Activated naive CD8-positive, alpha-beta T cell treated with anti-CD3 and anti-CD28 coated beads for 36 hours (primary cell): ENCODE measurements at places on chromosomes 5 and 9. TPM values are rescaled to one million over a fixed set of nuclear protein-coding genes. Genes with fewer than 3 reads are reported as not detected.

The TIMD4 gene
- total RNA-seq, result 1.3 TPM

The PCA3 gene
- total RNA-seq, result not detected

The ANKRD20A1 gene
- total RNA-seq, result 0.10 TPM

The CMYA5 gene
- 0.29 TPM for total RNA-seq

The POU5F2 gene
- total RNA-seq, result 0.22 TPM

The KCNT1 gene
- not detected for total RNA-seq

- H3K27ac ChIP-seq, result peak overlapping the region; percentile 94
- H3K36me3 ChIP-seq, result peaks cover 13% of the 10 kb centered on the region
- DNase-seq, result peak; percentile 7
- H3K4me1 ChIP-seq, result peaks cover 39% of the 10 kb centered on the region
- H3K27me3 ChIP-seq, result no peaks in the 10 kb centered on the region
- H3K4me3 ChIP-seq, result peak overlapping the region; percentile 97
These were observed 1.1 kb downstream of the FKBP15 start for GRCh38 chr9:113219969-113220368.

DNA sequence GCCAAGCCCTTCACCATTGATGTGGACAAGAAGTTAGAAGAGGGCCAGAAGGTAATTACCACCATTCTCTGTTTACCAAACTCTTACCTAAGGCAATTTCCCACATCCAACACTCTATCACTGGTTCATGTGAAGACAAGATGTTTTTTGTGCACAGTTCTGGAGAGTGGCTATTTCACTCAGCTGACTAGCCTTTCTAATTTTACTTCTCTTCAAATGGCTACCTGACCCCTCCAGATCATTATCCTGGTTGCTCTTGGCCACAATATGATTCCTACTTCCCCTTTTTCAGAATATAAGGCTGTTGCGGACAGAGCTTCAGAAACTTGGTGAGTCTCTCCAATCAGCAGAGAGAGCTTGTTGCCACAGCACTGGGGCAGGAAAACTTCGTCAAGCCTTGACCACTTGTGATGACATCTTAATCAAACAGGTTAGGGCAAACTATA is 7.1 kb downstream of the KIF20A start:
- H3K27me3 ChIP-seq, result no peaks in the 10 kb centered on the region
- H3K4me3 ChIP-seq, result no peak overlapping the region
- no peak overlapping the region for H3K27ac ChIP-seq

DNA sequence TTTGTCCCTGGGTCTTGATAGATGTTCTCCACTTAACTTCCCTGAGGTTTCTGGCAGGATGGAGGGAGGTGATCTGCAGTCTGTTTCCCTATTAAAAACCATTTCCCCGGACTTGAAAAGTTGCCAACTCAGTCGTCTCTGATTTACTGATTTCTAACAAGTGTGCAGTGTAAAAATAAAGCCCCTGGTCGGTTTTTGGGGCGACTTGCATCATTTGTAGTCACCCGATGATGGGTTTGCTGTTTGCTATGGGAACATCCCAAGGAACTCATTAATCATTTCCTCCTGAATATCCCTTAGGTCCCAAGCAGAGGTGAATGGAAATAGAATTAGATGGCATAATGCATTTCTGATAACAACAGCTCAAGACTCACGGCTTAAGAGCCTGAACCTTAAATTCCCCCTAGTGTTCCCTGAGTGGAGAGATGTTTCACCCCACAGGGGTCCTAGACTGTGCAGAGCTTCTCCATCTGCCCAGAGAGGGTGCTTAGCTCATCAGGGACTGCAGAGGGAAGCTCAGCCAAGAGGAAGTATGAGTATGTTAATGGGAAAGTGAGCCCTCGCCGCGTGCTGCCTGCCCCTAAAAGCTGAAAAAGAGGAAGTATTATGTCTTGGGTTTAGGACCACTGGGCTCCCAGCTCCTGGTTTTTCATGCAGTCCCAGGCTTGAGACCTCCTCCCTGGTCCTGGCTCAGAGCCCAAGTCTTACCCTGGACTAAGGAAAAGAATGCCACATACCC is 115.1 kb upstream of the DAP start:
- no peaks in the 10 kb centered on the region for H3K36me3 ChIP-seq
- no peak overlapping the region for H3K27ac ChIP-seq
- peaks cover 7% of the 10 kb centered on the region for H3K27me3 ChIP-seq
- H3K4me1 ChIP-seq, result no peaks in the 10 kb centered on the region

DNA sequence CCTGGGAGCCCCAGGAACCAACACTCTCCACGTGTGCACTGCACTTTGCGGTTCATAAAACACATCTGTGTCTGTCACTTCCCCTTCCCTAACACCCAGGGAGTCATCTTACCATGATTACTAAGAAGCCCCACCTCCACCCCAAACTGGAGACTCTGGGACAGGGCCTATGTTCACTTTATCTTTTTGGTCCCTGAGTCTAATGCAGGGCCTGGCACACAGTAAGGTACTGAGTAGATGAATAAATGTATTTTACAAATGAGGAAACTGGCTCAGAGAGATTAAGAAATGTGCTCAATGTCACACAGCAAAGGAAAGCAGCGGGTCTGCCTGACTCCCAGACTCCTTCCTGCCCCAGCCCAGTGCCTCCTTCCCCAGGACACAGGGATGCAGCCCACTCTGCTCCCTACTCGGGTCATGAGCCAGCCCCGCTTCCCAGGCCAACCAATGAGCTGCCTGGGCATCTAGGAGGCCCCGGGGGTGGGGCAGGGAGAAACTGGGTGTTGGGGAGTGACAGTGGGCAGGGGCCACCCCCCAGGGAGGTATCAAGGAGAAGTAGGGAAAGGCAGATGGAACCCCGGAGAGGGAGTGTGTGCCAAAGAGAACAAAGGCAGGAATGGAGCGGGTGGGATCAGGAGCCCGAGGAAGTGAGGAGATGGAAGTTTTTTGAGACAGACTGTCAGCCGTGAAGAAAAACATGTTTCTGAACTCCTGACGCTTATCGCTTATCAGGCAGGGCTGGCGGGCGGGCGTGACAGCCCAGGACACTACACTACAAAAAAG is 30.5 kb downstream of the SHB start:
- H3K36me3 ChIP-seq, result no peaks in the 10 kb centered on the region
- H3K27me3 ChIP-seq, result no peaks in the 10 kb centered on the region
- no peak for DNase-seq
- no peak overlapping the region for H3K27ac ChIP-seq

GRCh38 chr9:77876590-77876989 is 155.0 kb downstream of the GNAQ start:
- H3K36me3 ChIP-seq, result peaks cover 2% of the 10 kb centered on the region
- H3K27ac ChIP-seq, result no peak overlapping the region
- DNase-seq, result no peak
- no peak overlapping the region for H3K4me3 ChIP-seq
- peaks cover 1% of the 10 kb centered on the region for H3K4me1 ChIP-seq

- H3K4me1 ChIP-seq, result peaks cover 2% of the 10 kb centered on the region
- no peak overlapping the region for H3K4me3 ChIP-seq
- no peak for DNase-seq
- peaks cover 8% of the 10 kb centered on the region for H3K27me3 ChIP-seq
- no peaks in the 10 kb centered on the region for H3K36me3 ChIP-seq
- no peak overlapping the region for H3K27ac ChIP-seq
These were observed 158.7 kb downstream of the EFNA5 start for GRCh38 chr5:107512029-107512428.

DNA sequence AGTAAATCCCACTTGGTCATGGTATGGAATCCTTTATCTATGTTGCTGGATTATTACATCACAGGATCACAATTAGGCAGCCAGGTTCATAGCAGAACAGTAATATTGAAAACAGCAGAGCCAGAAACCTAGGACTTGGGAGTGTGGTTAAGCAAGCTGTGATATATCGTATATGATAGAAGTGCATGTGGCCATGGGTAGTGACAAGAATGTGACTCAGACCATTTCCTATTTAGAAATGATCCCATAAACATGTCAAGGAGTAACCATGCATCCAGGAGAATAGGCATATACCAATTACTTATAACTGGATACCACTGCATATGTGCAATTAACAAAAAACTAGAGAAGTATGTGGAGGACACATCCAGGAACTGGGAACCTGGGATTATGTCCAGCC is 31.2 kb downstream of the AMBP start:
- no peak overlapping the region for H3K4me3 ChIP-seq
- no peak for DNase-seq
- H3K36me3 ChIP-seq, result no peaks in the 10 kb centered on the region
- H3K27me3 ChIP-seq, result no peaks in the 10 kb centered on the region
- no peak overlapping the region for H3K27ac ChIP-seq

DNA sequence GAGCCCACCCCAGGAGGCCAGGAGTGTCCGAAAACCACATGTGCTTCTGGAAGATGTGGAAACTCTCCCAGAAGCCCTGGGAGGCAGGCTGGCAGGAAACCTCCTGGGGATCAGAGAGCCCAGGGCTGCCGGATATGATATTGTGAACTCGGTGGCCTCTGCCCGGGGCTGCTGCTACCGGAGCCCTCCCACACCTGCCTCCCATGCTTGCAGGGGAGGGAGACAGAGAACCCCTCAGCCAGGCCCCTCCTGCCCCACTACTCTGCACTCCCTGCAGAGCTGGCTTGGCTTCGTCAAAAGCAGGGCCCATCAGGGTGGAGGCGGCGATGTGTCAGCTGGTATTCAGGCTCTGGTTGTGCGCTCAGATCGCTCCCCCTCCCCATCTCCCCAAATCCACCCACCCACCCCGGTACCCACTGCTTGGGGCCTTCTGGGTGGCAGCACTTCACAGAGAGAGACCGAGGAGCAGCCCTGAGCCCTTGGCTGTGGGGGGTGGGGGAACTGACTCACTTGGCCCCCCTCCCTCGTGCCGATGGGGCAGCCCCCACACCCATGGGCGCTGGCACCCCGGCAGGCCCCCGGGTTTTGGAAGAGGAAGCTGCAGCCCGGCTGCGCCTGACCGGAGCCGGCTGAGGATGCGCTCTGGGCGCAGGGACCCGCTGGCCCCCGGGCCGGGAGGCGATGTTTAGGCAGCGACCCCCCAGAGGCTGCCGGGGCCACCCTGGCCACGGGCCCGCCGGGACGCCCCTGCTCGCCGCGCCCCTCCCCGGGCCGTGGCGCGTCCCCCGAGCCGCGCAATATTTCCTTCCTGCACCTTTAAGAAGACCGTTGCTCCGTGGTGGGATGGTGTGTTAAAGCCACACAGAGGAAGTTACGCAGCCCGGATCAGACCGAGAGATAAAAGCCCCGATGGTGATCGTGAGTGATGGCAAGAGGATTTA is 786 bp upstream of the NTNG2 start:
- peak; percentile 59 for DNase-seq
- peaks cover 1% of the 10 kb centered on the region for H3K36me3 ChIP-seq
- peak overlapping the region; percentile 88 for H3K4me3 ChIP-seq
- peaks cover 8% of the 10 kb centered on the region for H3K4me1 ChIP-seq
- H3K27ac ChIP-seq, result no peak overlapping the region
- H3K27me3 ChIP-seq, result peaks cover 41% of the 10 kb centered on the region

GRCh38 chr5:96781031-96781971 is 26.4 kb downstream of the ERAP1 start:
- no peaks in the 10 kb centered on the region for H3K27me3 ChIP-seq
- H3K4me3 ChIP-seq, result no peak overlapping the region
- peaks cover 6% of the 10 kb centered on the region for H3K4me1 ChIP-seq
- H3K27ac ChIP-seq, result peak overlapping the region; percentile 40
- no peak for DNase-seq

GRCh38 chr5:75438722-75439121 is 72.7 kb downstream of the CERT1 start:
- no peak for DNase-seq
- peaks cover 13% of the 10 kb centered on the region for H3K4me1 ChIP-seq
- H3K27ac ChIP-seq, result no peak overlapping the region
- peaks cover 39% of the 10 kb centered on the region for H3K36me3 ChIP-seq
- no peak overlapping the region for H3K4me3 ChIP-seq

DNA sequence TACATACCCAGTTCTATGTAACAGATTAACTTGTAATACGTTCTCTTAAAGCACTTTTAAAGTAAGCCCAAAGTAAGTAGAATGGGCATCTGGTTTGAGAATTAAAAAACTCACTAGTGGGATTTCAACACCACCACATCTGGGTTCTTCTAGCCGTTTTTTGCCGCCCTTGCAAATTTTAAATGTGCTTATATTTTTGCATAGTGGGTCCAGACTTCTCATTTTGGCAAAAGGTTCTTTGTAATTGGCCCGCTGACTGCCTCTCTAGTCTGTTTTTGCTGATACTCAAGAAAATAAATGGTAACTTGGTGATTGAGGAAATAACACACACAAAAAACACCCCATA is 582 bp upstream of the FBXO4 start:
- peak overlapping the region; percentile 90 for H3K4me3 ChIP-seq
- peaks cover 27% of the 10 kb centered on the region for H3K4me1 ChIP-seq
- no peaks in the 10 kb centered on the region for H3K27me3 ChIP-seq
- H3K27ac ChIP-seq, result peak overlapping the region; percentile 95
- DNase-seq, result no peak
- peaks cover 10% of the 10 kb centered on the region for H3K36me3 ChIP-seq

- H3K36me3 ChIP-seq, result no peaks in the 10 kb centered on the region
- H3K27me3 ChIP-seq, result no peaks in the 10 kb centered on the region
- no peak overlapping the region for H3K27ac ChIP-seq
- DNase-seq, result no peak
These were observed 142.0 kb downstream of the GLIS3 start for GRCh38 chr9:4157584-4158499.

DNA sequence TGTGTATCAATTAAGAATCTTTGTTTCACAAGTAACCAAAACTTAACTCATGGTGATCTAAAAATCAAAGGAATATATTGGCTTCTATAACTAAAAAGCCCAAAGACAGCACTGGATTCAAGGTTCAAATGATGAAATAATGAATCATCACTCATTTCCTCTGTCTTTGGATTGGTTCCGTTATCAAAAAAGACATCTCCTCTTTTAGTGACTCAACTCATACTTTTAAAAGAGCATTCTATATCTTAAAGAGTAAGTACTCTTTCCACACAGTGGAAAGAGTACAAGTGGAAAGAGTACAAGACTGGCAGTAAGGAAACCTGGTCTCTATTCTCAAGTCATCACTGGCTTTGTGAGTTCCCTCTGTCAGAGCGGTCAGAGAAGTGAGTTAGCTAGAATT is 141.4 kb upstream of the NMUR2 start:
- DNase-seq, result no peak
- no peaks in the 10 kb centered on the region for H3K4me1 ChIP-seq
- no peak overlapping the region for H3K4me3 ChIP-seq
- peaks cover 17% of the 10 kb centered on the region for H3K27me3 ChIP-seq

- H3K4me1 ChIP-seq, result peaks cover 3% of the 10 kb centered on the region
- no peaks in the 10 kb centered on the region for H3K27me3 ChIP-seq
- H3K27ac ChIP-seq, result no peak overlapping the region
- H3K36me3 ChIP-seq, result no peaks in the 10 kb centered on the region
- no peak overlapping the region for H3K4me3 ChIP-seq
- DNase-seq, result no peak
These were observed 20.6 kb downstream of the SLC38A9 start for GRCh38 chr5:55691265-55692105.
